ENCODE measurements at places on chromosomes 2 and 18. TPM values are rescaled to one million over a fixed set of nuclear protein-coding genes. Genes with fewer than 3 reads are reported as not detected.

- DNase-seq: no peak
These were observed 88.5 kb upstream of the HPCAL1 start for GRCh38 chr2:10214179-10214578.

- DNase-seq: no peak
These were observed 15.5 kb downstream of the FOSL2 start for GRCh38 chr2:28407976-28408690.

DNA sequence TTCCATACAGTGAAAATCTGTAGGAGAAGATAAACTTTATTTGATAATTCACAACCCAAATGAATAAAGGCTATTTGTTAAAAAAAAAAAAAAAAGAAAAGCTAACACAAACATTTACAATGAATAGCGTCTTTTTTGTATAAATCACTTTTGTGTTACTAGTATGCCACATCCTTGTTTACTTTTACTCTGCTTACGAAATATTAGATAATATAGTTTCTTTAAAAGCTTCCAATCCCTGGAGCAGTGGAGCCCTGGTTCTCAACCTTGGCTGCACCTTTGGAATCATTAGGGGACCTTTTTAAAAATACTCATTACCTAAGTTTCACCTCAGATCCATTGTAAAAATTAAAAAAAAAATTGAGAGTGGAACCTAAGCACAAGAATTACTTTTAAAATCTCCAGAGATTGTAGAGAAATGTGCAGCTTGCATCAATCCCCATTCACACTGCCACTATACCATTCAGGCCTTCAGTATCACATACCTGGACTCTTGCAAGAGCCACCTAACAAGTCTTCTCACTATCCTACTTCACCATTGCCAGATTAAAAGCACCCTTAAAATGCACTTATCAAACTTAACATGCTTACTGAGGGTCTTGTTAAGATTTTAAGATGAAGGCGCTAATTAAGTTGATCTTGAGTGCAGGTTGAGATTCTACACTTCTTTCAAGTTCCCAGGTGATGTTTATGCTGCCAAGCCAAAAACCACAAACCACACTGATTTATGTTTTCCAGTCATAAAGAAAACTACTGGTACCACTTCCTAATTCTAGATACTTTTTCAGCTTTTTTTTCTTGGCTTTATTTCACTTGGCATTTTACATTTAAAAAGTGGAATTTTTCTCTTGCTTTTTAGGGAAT is 59.7 kb upstream of the ZC3H15 start:
- DNase-seq: no peak

- DNase-seq: no peak
These were observed 126.1 kb downstream of the HNMT start for GRCh38 chr2:138090330-138090729.

- no peak for DNase-seq
These were observed 640.4 kb upstream of the CHAC2 start for GRCh38 chr2:53127061-53127650.

DNA sequence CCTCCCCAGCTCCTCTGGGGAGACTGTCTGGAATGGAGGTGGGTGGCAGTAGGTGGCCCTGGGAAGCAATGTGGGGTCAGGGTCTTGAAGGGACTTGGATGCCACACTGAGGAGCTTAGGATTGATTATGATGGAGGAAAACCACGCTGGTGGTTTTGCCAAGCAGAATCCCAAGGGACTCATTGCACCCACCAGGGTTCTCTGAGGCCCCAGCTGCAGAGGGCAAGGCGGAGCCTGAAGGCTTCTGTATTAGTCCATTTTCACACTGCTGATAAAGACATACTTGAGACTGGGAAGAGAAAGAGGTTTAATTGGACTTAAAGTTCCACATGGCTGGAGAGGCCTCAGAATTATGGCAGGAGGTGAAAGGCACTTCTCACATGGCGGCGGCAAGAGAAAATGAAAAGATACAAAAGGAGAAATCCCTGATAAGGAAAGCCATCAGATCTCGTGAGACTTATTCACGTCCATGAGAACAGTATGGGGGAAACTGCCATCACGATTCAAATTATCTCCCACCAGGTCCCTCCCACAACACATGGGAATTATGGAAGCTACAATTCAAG is 87.2 kb upstream of the YWHAQ start:
- DNase-seq: no peak

DNA sequence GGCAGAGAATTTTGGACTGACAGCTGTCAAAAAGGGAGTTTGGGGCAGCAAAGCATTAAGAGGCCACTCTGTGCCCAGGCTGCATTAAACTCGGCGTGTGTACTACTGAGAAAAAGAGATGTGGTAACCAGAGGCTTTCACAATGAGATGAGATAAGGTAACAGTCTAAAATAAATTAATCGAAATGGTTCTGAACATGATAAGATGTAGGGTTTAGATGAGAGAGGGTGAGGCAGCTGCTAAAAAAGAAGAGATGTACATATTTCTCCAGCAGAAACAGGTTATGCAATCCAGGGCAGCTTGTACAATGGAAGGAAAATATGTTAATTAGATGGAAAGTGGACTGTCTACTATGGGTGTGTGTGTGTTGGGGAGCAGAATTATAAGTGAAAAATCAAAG is 39.2 kb upstream of the ACTR3 start:
- DNase-seq: no peak

DNA sequence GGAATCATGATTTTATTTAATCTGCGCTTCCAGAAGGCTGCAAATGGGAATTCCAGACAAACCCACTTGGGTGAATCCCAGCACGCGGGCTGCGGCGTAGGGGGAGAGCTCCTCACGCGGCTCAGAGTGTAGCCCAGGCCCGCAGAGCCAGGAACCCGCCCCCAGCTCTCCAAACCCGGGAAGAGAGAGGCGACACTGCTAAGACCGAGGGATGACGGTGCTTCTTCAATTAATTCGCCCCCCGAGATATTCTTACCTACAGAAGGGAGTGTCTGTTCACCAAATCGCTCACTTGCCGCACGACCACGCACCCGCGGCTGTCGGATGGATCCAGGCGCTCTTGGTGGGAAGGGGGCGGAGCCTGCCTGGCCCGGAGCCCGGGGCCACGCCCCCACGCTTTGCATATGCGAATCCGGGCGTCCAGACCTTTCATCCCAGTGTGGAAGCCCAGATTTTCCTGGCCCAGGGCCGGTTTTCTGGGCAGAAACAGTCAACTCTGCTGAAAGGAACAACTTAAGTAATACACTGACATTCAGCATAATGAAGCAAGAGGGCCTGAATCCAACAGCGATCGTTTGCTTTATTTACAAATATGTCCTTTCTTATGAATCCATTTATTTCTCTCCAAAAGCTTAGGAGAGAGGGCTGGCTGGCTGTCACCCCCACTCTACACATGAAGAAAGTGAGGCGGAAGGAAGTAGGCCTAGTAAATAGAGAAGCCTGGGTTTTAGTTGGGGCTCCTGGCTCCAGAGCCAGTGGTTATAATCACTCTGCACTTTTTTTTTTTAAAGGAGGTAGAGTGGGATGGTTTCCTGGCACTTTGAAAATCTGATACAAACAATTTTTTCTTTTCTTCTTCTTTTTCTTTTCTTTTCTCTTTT is at the start of gene SLC19A3:
SLC19A3 (minus strand) TSS at position 342 of the 881 bp plus-strand sequence. CDS start 15,710 bp downstream, outside the sequence.
- peak; percentile 61 for DNase-seq

DNA sequence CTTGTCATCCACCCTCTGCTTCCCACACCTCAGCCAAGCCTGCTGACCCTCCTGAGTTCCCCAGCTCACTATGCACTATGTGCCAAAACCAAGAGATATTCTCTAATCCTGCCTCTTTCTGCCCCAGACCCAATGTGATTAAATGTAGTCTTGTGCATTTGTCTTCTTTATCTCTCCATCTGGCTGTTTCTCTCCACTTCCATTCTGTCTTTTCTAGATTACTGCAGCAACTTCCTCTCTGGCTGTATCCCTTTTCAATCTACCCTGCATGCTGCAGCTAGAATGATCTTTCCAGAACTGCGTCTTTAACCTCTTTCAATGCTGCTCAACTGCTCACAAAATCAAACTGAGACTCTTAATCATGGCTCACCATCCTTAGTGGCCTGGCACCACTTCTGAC is 164.1 kb downstream of the GALNT14 start:
- DNase-seq: no peak

The SLC9A2 gene
- total RNA-seq: 0.09 TPM

The CIDEA gene
- not detected for total RNA-seq

The LCT gene
- total RNA-seq: not detected

Data from pancreas (tissue), 10 donors.